Stimulated activated CD4-positive, alpha-beta T cell treated with anti-CD3 and anti-CD28 coated beads, Interleukin-12 subunit alpha, Interleukin-12 subunit beta, amount 100 ng/mL, for 24 hours (primary cell): ENCODE measurements at places on chromosomes 3 and 15.

DNA sequence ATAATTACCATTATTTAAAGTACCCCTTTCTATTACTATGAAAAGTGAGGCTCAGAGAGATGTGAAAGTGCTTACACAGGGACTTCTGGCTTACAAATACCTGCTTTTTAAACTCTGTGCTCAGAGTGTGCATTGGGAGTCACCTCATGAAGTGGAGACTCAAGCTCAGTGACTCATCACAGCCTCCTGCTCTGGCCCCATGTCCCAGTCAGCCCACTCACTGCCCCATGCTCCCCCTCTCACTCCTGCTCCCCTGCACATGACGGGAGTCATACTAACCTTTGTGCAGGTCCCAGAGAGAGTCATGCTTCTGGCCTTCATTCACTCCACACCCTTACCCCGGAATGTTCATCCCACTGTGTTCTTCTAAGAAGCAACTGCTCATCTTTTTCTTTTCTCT lies 20.2 kb downstream of the CCR1 start:
- DNase-seq: no peak

GRCh38 chr15:85112997-85113396 lies 131.3 kb downstream of the PDE8A start:
- DNase-seq: no peak

DNA sequence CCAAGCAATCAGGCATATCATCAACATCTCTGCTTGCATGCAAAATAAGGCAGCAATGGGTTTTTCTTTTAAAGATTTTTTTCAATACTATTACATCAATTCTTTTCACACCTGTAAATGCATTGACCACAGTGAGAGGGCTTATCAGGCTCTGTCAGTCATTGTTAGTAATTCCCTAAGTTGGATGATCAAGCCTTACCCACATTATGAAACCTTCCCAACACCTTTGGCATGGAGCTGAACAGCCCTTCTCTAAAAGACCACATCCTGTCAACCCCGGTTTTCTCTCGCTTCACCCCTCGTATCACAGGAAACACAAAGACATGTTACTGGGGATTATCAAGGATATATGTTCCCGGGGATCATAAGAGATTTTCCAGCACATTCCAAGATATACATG lies 135.2 kb upstream of the SLC24A5 start:
- DNase-seq: no peak

DNA sequence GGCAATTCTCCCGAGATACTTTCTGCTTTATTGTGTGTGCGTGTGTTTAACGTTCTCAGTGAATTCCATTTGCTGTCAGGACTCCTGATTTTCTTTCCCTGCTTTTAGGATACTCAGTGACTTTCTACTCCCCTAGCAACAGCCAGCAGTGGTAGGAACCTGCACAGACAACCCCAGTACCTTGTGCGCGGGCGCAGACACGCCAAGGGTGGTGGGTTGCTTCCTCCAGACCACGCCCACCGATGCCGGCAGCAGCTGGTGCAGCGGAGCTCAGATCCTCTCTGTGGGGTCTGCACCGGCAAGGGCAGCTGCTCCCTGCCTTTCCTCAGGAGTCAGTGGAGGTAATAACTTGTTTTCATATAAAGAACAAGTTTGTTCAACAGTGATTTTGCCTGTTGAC lies 225.1 kb upstream of the NDN start:
- no peak for DNase-seq

GRCh38 chr15:39300451-39301153 lies 280.3 kb upstream of the THBS1 start:
- DNase-seq: no peak

DNA sequence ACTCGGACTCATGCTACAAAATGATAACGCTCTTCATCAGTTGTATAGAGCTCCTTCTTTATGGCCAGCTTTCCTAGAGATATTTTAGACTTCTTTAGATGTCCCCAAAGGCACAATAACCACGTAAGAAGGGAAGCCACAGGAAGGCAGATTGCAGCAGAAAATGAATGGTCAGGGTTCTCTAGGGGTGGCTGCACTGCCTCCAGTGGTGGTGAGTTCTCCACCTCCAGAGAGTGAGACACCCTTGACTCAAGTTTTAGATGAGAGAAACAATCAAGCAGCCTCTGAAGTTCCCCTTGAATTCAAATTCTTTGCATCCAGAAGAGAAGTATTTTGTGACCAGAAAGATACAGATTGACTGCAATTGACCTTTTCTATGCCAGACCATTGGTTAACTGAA lies 191.5 kb downstream of the TP63 start:
- DNase-seq: no peak

DNA sequence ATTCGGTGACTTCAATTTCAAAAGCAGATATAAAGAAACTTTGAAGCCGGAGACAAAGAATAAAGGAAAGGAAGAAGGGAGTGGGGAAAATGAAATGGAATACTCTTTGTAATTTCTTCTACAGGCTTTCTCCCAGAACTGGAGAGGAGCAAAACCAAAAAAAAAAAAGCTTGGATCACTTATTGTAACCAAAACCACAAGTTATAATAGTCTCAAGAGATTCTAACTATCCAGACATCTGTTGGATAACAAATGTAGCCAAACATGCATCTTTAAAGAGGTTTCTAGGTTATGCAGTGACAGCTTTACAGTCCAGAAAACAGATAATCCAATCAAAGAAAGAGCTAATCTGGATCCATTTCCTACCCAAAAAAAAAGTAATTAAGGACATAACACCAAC lies 36.2 kb downstream of the VGLL3 start:
- DNase-seq: no peak

GRCh38 chr15:99452728-99453636 lies 112.8 kb upstream of the MEF2A start:
- DNase-seq: no peak

GRCh38 chr3:150743508-150743907 lies 19.5 kb downstream of the SIAH2 start:
- no peak for DNase-seq

DNA sequence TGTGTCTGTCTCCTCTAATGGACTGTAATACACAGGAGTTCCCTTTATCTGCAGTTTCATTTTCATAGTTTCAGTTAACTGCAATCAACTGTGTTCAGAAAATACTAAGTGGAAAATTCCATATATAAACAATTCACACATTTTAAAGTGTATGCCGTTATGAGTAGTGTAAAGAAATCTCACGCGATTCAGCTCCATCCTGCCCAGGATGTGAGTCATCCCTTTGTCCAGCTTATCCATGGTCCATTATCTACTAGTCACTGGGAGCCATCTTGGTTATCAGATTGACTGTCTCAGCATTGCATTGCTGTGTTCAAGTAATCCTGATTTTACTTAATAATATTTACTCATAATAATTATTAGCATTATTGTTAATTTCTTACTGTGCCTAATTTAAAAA lies 14.5 kb downstream of the ZPLD1 start:
- no peak for DNase-seq

DNA sequence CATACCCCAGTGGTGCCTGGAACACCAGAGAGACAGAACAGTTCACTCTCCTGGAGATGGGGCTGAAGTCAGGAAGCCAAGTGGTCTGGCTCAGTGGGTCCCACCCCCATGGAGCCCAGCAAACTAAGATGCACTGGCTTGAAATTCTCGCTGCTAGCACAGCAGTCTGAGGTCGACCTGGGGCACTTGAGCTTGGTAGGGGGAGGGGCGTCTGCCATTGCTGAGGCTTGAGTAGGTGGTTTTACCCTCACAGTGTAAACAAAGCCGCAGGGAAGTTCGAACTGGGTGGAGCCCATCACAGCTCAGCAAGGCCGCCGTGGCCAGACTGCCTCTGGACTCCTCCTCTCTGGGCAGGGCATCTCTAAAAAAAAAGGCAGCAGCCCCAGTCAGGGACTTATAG lies 272.0 kb downstream of the KLF13 start:
- DNase-seq: no peak

DNA sequence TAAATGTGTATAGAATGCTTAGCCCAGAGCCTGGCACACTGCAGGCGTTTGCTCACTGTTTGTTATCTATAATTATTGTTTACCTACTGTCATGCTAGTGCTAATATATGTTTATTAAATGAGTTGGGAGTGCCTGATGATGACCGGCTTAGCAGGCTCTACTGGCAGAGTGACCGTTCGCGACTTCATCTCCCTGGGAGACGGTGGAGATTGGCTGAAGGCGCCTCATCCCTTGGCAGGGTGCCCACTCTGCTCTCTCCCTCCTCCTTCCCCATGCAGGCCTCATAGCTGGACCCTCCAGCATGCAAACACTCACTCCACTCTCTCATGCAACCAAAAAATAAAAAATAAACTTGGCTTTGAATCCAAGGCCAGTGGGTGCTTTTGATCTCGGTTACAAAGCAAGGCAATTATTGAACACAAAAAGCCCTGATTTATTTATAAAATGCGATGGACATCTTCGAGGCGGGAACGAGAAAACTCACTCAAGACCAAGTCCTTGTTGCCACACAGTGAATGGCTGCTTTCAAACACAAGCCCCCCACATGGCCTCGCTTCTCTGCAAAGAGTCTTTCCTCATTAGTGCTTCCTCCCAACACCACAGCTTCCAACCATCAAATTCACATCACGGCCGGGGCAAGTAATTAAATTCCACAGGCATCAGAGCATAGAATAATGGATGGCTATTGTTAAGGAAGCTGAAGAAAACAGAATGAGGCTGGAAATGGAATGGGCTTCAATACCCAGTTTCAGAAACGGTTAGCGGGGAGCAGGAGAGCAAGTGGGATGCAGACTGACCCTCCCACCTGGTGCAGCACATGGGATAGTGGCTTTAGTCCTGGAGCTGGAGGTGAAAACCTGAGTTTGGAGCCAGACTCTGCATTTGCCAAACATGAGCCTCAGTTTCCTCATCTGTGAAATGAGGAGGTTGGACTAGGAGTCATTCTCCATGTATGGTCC lies 135.7 kb upstream of the RAD18 start:
- DNase-seq: no peak

GRCh38 chr3:179927191-179927590 lies 109.5 kb downstream of the PEX5L start:
- no peak for DNase-seq

DNA sequence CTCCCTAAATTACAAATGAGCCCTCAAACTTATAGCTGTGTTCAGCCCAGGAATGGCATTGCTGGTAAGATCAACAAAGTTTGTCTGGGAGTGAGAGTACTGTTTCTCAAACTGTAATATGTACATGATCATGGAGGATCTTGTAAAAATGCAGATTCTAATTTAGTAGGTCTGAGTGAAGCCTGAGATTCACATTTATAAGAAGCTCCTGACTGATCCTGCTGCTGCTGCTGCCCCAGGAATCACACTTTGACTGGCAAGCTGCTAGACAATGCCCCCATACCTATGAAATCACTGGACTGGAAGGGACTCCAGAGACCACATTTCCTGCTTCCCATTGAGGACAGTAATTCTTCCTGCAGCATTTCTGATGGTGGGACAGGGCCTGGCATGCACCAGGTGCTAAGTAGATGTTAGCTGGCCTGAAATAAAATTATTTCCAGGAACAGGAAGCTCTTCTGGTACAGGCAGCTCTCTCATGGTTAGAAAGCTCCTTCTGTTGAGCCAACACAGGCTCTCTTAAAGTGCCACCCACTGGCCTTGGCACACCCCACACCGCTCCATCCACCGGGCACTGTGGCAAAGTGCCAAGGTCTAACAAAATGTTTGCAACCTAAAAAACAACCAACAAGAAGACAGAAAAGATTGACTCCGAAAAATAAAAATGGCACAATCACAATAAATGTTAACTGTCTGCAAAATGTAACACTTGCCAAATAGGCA lies 36.7 kb upstream of the ZNF710 start:
- DNase-seq: no peak

DNA sequence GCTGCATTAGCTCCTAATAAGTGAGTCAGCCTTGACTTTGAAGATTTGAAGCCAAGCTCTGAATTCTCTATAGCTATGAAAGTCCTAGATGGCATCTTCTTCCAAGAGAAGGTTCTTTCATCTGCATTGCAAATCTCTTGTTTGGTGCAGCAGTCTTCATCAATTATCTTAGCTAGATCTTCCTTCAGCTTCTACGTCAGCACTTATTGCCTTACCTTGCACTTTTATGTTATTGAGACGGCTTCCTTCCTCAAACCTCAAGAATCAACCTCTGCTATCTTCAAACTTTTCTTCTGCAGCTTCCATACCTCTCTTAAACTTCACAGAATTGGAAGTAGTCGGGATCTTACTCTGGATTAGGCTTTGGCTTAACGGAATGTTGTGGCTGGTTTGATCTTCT lies 167.6 kb downstream of the SCAPER start:
- no peak for DNase-seq

DNA sequence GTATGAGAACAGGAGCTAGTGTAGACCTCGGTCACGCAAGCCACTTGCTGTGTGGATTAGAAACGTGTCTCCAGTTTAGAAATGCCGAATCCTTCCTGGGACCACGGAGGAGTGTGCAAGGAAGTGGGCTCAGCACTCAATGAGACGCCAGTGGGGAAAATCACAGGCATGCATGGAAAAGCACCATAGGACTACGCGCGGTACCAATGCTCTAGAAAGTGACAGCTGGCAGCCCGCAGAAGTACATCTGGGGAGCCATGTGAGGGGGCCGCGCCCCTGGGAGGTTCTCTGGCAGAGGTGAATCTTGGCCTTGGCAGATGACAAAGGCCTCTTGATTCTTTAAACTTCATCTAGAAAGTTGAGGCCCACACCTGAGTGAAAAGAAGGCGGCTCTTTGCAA lies 99.3 kb downstream of the LRRK1 start:
- DNase-seq: no peak

DNA sequence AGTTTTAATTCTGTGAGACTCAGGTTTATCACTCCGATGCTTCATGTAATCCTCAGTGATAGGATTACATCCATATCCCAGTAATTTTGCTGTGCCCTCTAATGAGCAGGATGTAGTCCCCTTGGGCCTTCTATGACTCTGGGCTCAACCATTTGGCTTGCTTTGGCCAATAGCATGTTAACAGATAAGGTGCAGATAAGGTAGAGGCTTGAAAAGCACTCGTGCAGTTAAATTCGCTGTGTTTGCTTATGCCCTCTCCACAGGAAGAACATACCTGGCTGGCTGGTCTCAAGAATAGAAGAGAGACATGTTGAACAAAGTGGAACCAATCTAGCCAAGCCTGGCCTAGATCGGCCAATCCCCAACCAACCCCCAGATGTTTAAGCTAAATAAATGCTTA lies 20.1 kb downstream of the CCDC13 start:
- no peak for DNase-seq

DNA sequence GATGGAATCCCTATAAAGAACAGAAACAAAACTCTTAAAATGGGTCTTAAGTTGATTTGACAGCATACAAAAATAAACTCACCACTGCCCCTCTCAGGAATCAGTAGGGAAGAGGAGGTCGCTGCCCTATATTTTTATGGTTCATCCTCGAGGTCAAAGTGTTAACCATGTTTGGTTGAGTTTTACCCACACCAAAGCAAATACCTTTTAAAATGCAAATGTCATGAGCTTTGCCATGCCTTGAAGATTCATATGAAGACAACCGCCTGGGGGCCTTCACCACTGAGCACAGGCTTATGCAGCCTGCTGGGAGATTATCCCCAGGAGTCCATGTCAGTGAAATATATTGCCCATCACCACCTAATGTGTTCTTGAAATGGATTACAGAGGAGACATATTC lies 66.1 kb downstream of the GLB1 start:
- DNase-seq: peak; percentile 50

- DNase-seq: no peak
Observed at GRCh38 chr15:80151576-80151975, 1.2 kb upstream of the FAH start.

- no peak for DNase-seq
Observed at GRCh38 chr3:65575376-65575840, 463.3 kb downstream of the MAGI1 start.

GRCh38 chr15:62068810-62069167 lies 2.0 kb downstream of the C2CD4A start:
- no peak for DNase-seq
